Stimulated activated CD8-positive, alpha-beta memory T cell treated with anti-CD3 and anti-CD28 coated beads, Interleukin-2, amount 100 ng/mL, for 1 hour (primary cell): ENCODE measurements at places on chromosomes 12 and 14.

GRCh38 chr12:106284358-106285105, 18.0 kb upstream of the TCP11L2 start:
- no peak for DNase-seq

DNA sequence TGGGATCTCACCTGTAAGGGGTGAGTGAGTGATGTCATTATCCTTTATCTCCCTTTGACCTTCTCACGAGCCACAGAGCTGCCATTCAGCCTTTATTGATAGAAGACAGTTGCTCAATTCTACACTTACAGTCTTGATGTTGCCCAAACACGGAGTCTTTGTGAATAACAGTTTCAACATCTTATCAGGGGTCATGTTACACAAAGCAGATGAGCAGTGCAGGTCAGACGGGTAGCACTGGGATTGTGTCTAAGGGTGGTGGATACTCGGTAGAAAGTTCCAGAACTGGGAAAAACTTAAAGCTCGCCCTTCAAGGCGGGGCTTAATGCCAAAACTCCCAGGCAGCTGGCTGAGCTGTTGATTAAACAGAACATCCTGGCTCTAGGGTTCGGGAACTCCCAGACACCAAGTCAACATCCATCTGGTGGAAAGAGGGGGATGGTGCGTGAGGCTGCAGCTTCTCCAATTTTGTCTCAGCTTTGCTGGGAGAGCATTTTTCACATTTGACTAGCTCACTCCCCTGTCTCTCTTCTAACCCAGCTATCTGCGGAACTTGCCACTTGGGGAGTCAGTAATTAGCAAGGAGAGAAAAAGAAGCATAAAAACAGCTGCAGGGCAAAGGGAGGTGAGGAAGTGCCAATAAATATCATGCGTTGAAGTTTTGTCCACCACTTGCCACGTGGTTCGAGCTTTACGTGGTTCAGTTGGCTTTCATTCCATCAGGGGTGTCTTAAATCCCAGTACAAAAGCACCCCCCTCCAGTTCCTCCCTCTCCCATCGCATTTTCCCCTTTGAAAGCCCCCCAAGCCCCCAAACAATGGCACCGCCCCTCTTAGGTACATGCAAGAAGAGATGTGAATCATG, 31.0 kb downstream of the FOXN4 start:
- no peak for DNase-seq

DNA sequence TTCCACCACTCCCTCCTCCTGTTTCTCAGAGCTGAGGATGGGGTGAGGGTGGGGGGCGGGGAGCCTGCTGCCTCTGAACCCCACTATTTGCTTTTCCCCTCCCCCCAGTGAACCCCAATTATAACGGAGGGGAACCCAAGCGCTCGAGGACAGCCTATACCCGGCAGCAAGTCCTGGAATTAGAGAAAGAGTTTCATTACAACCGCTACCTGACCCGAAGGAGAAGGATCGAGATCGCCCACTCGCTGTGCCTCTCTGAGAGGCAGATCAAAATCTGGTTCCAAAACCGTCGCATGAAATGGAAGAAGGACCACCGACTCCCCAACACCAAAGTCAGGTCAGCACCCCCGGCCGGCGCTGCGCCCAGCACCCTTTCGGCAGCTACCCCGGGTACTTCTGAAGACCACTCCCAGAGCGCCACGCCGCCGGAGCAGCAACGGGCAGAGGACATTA, 1.1 kb downstream of the HOXC4 start:
- no peak for DNase-seq

DNA sequence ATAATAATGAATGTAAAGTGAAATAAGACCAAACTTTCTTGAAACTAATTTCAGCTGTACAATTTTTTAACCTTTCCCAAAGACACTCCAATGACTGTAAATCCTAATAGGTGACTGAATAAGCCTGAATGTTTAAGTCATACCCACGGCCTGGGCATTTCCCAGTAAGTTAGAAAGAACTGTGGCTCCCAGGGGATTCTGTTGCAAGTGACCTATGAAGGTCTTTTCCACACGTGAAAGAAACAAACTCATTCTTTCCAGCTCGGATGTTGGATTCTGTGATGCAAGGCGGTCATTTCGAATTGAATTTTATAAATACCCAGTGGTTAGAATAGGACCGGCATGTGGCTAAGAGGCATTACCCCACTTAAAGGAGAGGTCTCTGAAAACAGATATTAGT, 1134.4 kb downstream of the GALC start:
- DNase-seq, result no peak

DNA sequence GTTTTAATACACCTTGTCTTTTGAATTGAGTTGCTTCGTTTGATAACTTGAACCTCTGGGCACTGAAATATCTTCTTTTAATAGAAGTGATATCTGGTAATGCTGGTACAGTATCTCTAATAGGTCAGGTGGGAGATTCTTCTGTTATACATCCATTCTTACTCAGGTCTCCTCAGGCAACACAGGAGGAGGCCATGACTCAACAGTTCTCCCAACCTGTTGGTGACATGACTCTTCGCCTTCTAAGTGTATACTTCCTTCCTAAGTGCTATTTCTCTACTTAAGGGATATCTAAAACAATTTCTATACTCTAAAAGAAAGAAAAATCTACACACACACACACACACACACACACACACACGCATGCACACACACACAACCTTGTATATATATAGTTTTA, 509.1 kb downstream of the PCNX1 start:
- DNase-seq, result no peak

- DNase-seq, result no peak
These were observed 99.5 kb downstream of the PRIMA1 start for GRCh38 chr14:93688820-93689219.

- DNase-seq, result no peak
These were observed 9.2 kb upstream of the SIVA1 start for GRCh38 chr14:104743461-104744380.

DNA sequence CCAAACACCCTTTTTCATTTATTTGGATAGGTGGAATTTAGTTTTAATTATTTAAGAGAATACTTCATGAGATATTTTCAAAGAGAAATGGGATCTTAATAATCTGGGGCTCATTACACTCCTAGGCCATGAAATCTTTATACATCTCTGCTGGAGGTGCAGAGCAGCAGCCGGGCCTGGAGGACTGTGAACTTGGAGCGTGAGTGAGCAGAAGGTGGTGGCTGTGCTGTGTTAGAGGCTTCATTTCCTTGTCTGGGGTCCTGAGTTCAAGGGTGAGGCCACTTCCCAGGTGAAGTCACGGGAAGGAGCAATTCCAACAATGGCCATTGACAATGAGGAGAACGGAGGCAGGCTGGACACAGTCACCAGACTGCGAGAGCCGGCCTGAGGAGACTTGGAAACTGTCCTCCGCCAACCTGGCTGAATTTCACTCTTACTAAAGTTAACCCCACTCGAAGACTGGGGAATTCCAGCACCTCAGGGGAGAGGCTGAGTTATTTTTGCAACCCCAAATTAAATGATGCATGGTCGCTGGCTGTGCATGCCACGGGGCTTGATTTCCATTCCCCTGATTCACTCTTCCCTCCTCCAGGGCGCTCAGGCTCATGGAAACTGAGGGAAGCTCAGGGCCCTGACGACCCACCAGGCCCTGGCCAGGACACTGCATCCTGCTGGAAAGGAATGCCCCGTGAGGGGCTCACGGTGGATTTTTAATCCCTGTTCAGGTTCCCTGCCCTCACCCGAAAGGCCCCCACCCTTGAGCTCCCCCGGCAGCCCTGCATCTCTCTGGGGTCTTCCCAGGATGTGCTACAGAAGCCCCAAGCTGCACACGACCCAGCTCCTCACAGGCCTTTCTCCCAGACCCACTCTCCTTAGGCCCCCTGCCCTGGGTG, 22.6 kb upstream of the TRAF3 start:
- no peak for DNase-seq

GRCh38 chr14:103302966-103303365, 31.1 kb upstream of the EIF5 start:
- no peak for DNase-seq

GRCh38 chr14:32217301-32217700, 14.2 kb upstream of the RNU6-8 start:
- no peak for DNase-seq

DNA sequence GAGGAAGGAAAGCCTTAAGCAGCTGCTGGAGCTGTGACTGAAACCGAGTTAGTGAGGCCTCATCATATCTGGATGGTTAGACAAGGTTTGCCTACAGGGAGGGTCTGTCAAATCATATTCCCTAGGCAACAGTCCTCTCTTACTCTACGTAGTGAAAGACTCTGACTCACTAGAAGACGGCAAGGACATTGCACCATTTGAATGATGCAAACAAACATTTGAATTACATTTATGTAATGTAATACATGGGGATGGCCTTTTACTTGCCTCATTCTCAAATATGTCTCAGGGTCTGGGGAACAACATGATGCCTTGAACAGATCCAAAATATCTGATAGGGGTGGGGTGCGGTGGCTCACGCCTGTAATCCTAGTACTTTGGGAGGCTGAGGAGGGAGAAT, 29.8 kb upstream of the STRAP start:
- no peak for DNase-seq

DNA sequence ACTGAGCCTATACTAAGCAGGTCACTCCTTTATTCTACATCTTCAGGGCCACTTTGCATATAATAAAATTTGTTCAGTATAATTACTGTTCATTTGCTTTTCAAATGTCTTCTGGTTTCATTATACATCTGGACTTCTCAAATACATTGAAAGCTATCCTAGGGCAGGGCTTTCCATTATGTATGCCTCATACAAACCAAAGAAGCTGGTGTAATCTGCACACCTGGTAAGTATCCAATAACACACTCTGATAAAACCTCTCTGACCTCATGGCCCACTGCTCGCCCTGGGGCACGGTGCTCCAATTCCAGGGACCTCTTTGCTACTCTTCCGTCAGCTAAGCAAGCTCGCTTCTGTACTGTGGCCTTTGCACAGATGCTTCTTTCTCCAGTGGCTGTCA, 21.9 kb upstream of the ISM2 start:
- DNase-seq, result no peak

- no peak for DNase-seq
These were observed 15.3 kb downstream of the MSRB3 start for GRCh38 chr12:65293735-65294134.

DNA sequence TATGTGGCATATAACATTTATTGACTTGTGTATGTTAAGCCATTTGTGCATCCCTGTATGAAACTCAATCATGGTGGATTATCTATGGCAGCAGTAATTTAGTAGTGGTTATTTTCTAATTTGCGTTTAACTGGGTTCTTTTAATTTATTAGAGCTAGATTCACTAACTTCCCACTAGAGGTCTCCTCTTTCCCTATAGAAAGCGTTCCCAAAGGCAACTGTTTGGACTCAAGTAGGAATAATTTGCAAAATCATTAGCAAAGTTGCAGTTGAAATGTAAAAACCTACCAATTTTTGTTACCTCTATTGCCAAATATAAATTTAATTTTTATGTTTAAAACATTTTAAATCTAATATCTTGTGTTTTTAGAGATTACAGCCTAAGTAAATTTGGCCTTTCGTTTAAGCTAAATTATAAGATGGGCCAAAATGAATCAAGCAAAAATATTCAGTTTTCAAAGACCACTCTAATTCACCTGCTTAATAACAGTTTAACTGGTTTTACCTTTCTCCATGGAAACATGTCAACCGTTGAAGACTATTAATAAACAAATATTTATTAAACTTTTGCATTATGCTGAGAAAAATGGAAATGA, 6.0 kb downstream of the DMAC2L start:
- DNase-seq, result no peak

DNA sequence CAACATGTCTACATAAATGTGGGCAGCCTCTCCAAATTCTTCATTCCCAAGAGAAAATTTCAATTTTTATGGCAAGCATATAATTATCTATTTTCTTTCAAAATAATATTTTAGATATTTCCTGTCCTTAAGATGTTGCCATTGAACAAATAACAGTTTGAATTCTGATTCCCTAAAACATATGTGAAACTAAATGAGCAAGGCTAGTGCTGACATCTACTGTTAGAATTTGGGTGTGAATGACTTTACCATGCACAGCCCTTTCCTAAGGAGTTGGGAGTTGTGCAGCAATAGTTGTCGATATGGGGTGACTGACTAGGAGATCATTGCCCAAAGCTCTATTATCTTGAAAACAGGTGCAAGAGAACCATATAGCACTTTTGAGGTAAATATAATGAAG, 108.2 kb upstream of the SLC38A4 start:
- no peak for DNase-seq

- DNase-seq, result no peak
These were observed 49.8 kb downstream of the RIN3 start for GRCh38 chr14:92563359-92563758.

GRCh38 chr14:56797569-56798446, 12.5 kb downstream of the OTX2 start:
- no peak for DNase-seq

- DNase-seq, result no peak
These were observed 1156.3 kb upstream of the SEL1L start for GRCh38 chr14:82689948-82690347.

DNA sequence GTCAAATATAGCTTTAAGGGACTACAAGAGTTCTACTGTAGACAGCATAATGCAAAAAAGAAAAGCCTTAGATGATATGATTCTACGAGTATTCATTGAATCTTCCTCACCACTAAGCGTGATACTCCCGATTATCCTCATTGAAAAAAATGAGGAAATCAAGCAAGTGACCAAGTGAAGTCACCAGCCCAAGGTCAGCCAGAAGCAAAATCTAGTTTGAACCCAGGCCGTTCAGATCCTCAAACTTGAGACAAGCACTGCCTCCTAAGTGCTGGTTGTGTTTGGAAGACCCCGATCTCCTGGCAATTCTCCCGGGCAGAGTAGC, 845 bp downstream of the GIT2 start:
- no peak for DNase-seq

- DNase-seq, result no peak
These were observed 358.9 kb downstream of the NPAS3 start for GRCh38 chr14:33297565-33297964.

GRCh38 chr14:53946404-53947093, 10.1 kb downstream of the BMP4 start:
- DNase-seq, result no peak

DNA sequence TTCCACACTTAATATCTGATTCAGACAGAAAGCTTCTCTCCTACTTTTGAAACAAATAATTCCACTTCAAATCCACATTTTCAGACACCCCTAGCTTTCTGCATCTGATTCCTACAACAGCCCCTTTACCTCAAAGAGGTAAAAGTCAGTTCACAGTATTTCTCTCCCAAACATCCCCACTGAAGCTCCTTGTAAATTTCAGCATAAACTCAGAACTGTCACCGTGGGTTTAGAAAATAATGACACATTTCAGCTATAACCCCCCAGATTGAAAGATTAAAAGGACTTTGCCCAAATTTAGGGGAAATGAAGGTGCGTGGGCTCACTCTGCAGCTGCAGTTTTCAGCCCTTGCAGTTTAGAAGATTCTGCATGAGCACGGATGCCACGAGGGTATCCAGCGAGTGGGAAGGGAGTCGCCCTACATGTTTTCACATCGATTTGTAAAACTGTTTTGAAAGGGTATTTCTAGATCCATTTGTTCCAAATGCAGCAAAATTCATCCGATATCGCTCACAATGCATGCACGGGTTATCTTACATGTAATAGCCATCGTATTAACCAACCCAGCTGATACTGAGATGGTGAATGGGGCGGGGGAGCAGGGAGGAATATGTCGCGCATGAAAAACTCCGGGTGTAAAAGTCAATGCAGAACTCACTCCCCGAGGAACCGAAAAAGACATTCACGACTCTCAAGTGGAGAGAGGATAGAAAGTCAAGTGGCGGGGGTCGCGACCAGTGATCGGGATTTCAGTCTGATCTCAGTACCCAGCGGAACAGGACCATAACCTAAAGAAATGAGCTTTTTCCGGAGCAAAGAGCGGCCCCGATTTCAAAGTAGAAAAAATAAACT, 5.0 kb upstream of the CCND2 start:
- DNase-seq, result no peak
